Nasal cavity respiratory epithelium epithelial cell of viscerocranial mucosa (primary cell): ENCODE measurements at places on chromosomes 5 and 9. TPM values are rescaled to one million over a fixed set of nuclear protein-coding genes. Genes with fewer than 3 reads are reported as not detected.

The OLFM1 gene
- not detected in 2 replicates for total RNA-seq

The FIBCD1 gene
- total RNA-seq, result under 0.01 and 0.14 TPM in 2 replicates

The ARID3C gene
- total RNA-seq, result 0.34 and 0.50 TPM in 2 replicates

The DMRT2 gene
- total RNA-seq, result under 0.01 and 0.50 TPM in 2 replicates

The STXBP1 gene
- 10.9 and 18.9 TPM in 2 replicates for total RNA-seq

The MZB1 gene
- 0.07 and 0.34 TPM in 2 replicates for total RNA-seq

The CER1 gene
- not detected in 2 replicates for total RNA-seq

The C9 gene
- total RNA-seq, result not detected in 2 replicates

The PCDHGA1 gene
- under 0.01 and 0.43 TPM in 2 replicates for total RNA-seq

The PCDHB2 gene
- 0.34 and 4.1 TPM in 2 replicates for total RNA-seq

The AK3 gene
- 56.5 and 60.8 TPM in 2 replicates for total RNA-seq

The TPPP gene
- 1.8 and 2.7 TPM in 2 replicates for total RNA-seq

The EFNA5 gene
- 6.8 and 18.7 TPM in 2 replicates for total RNA-seq

The ADRB2 gene
- 20.8 and 24.4 TPM in 2 replicates for total RNA-seq

The GPR21 gene
- 0.34 and 1.4 TPM in 2 replicates for total RNA-seq

The PLCXD3 gene
- not detected in 2 replicates for total RNA-seq

The FOXI1 gene
- total RNA-seq, result not detected in 2 replicates

The ENHO gene
- not detected in 2 replicates for total RNA-seq

The CNTNAP3 gene
- 7.2 and 10.3 TPM in 2 replicates for total RNA-seq

The MARCOL gene
- not detected in 2 replicates for total RNA-seq

The FAM200C gene
- total RNA-seq, result 1.7 and 3.8 TPM in 2 replicates

The ABO gene
- total RNA-seq, result 0.14 TPM in 1 of 2 replicates, not detected in the other

The CDKN2AIPNL gene
- 19.0 and 44.4 TPM in 2 replicates for total RNA-seq

The GARIN3 gene
- not detected in 2 replicates for total RNA-seq

The SH3GL2 gene
- total RNA-seq, result under 0.01 TPM in 2 replicates

The CCL21 gene
- not detected in 2 replicates for total RNA-seq

The PLAC8L1 gene
- total RNA-seq, result 0.14 TPM in 1 of 2 replicates, not detected in the other

The SLC34A3 gene
- under 0.01 TPM in 1 of 2 replicates, not detected in the other for total RNA-seq

The BHMT2 gene
- total RNA-seq, result under 0.01 TPM in 1 of 2 replicates, not detected in the other

The PFN3 gene
- not detected in 2 replicates for total RNA-seq

The MROH2B gene
- total RNA-seq, result not detected in 2 replicates

The CD274 gene
- total RNA-seq, result 20.2 and 56.0 TPM in 2 replicates

The PCDHGB6 gene
- 0.68 and 4.0 TPM in 2 replicates for total RNA-seq

The KIAA1191 gene
- 91.2 and 101 TPM in 2 replicates for total RNA-seq

The SLC6A7 gene
- total RNA-seq, result not detected in 2 replicates
